ENCODE measurements at places on chromosomes 3 and 15.

DNA sequence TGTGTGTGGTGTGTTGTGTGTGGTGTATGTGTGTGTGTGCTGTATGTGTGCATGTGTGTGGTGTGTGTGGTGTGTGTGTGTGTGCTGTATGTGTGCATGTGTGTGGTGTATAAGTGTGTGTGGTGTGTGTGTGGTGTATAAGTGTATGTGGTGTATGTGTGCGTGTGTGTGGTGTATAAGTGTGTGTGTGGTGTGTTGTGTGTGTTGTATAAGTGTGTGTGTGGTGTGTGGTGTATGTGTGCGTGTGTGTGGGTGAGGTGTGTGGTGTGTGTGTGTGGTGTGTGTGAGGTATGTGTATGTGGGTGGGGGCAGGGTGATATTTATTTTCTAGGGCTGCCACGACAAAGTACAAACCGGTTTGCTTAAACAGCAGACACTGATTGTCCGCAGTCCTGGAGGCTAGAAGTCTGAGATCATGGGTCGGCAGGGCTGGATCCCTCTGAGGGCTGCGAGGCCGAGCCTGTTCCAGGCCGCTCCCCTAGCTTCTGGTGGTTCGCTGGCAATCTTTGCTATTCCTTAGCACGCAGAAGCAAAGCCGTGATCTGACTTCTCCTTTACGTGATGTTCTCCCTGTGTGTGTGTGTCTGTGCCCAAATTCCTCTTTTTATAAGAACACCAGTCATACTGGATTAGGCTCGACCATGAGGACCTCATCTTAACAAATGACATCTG, 160.2 kb downstream of the XXYLT1 start:
- no peak for DNase-seq

GRCh38 chr15:72174551-72175165, 22.9 kb downstream of the GRAMD2A start:
- DNase-seq = no peak

DNA sequence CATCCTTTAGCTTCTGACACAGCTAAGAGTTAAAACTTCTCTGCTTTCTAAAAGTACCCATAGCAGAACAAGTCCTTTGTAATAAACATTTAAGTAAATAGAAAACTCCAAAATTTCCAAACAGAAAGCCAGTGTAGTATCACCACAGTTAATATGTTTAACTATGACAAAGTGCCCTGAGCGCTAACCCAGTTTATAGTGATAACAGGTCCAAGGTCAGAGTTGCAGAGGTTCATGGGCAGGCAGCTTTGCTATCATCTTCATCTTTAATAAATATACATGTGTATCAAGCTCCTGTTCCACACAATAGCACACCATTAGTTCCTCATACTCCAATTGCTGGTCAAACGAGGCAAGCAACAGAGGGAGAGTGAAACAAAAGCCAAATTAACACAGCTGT, 12.4 kb upstream of the TOP2B start:
- DNase-seq = no peak

DNA sequence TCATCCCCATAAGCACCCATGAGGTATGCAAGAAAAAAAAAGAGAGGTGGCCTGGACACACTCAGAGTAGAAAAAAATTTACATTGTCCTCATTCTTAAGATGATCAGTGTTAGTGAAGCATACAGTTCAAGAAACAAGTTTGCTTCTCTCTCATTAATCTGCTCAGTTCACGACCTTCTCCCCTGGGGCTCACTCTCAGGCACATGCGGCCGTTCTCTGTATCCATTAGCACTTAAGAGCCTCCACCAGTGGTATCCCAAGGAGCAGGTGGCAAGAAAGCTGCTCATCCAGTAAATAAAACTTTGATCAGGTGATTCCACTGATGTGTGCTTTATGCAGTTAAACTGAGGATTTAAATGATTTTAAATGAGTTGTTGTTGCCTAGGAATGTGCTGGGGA, 57.4 kb downstream of the ARHGAP31 start:
- DNase-seq = no peak

GRCh38 chr3:134517791-134518190, 31.9 kb downstream of the CEP63 start:
- DNase-seq = no peak

GRCh38 chr3:38275658-38276057, 6.4 kb upstream of the SLC22A14 start:
- no peak for DNase-seq

DNA sequence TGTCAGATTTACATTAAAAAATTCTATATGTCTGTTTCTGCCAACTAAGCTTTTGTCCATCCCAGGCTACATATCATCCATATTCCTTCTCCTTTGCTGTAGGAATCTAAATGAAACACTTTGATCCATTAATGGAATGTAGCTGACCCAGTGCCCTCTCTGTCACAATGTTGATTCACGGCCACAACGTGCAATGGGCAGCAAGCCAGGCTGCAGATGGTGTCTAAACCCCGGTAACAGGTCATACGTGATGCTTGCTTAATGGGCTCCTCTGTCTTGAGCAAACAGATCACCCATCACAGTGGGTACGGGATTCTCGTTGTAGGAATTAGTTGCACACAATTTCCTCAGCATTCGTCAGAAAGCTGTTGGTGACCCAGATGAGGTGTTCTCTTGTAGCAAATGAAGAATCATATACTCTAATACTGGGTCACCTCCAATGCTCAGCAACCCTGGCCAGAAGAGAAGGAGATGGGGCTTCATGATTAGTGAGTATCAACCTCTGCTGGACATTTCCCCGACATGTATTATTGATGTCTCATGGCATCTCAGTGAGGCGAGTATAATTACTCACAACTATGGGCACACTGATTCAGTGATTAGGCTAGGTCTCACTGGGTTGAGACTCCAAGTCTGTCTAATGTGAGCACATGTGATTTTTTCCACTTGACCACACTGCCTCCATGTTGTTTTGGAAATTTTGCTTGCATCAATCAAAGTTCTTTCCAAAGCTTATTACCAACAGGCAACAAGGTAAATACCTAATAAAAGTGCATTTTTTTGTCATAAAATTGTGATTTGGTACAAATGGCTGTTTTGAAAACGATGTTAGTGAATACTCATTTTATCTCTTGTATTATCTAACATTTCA, 12.9 kb upstream of the DCBLD2 start:
- DNase-seq = no peak

DNA sequence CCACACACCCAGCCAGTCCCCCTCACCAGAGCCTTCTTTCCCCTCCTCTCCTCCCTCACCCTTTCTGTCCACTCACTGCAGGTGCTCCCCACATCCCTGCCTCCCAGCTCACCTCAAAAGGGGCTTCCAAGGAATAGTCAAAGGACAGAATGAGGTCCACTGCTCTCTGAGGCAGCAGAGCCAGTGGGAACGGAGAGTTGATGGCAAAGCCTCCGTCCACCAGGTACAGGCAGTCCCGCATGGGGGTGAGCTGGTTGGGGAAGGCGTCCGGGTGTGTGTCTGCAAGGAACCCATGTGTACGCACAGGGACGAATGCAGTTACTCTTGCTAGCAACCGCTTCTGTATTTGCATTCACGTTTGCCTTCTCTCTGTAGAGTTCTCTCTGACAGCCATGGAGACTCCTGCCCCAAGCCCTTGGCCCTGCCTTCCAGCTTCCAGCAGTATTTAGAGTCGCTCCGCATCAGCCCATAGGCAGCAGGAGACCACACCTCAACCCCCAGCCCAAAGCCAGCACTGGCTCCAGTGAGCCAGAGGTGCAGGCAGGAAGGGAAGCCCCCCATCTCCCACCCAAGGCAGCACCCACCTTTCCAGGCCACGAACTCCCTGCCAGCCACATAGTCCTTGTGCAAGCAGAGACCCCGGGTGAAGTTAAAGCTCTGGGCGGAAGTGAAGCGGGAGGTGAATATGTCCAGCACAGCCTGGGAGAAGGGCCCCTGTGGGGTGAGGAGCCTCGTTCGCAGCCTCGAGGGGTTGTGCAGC, 12.4 kb downstream of the PLA2G4F start:
- no peak for DNase-seq

- no peak for DNase-seq
Observed at GRCh38 chr3:42666577-42666998, 13.1 kb downstream of the ZBTB47 start.
